Osteoblast (primary cell): ENCODE measurements at places on chromosomes 3 and 15. TPM values are rescaled to one million over a fixed set of nuclear protein-coding genes. Genes with fewer than 3 reads are reported as not detected.

- DNase-seq: peak; percentile 80
Measured at GRCh38 chr15:31387479-31388118, 61.0 kb downstream of the KLF13 start.

DNA sequence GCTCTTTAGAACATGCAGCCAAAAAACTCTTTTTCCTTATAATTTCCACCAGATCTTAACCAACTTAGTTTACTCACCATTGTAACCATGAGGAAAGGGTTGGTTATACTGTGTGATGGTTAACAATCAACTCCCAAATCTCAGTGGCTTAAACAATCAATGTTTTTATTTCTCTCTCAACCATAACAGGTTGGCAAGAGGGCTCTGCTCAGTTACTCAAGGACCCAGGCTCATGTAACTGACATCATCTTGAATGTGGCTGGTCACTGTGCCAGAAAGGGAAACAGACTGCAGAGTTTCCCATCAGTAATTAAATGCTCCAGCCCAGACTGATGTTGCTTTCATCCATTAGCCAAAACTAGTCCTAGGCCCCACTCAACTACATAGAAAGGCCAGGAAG is 69.0 kb downstream of the ANKRD28 start:
- DNase-seq: no peak

- no peak for DNase-seq
Measured at GRCh38 chr3:170651260-170651845, 65.5 kb upstream of the SLC7A14 start.

DNA sequence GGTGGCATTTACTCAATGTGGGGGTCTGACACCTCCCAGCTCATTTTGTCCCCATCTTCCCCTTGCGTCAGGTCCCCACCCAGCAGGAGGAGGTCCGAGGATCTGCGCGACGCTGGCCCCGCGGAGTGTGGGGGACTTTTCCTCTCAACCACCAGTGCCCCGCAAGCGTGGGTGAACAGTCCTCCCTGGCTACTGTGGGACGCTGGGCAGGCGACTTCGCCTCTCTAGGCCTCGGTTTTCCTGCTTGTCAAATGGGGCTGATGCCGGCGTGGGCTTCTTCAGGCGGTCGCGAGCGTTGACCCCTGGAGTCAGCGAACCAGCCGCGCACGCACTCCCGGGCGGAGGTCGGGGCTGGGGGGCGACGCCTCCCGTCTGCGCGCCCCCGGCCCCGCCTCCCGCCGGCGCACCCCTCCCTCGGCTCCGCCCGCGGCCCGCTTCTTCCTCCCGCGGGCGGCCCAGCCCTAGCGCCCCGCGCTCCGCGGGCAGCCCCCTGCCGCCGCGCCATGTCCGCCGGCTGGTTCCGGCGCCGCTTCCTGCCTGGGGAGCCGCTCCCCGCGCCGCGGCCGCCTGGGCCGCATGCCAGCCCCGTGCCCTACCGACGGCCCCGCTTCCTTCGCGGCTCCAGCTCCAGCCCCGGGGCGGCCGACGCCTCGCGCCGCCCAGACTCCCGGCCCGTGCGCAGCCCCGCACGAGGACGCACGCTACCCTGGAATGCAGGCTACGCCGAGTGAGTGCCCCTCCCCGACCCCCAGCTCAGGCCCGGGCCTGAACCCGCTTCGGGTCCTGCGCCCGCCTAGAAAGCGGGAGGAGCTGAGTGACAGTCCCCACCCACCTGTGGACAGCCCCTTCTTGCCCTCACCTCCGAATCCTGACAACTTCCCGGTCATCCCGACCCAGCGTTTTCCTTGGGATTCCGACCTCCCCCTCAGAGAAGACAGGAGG is at the start of gene PPM1M:
Gene PPM1M, plus strand, starts transcription at position 438 of the 942 bp plus-strand sequence. Its CDS starts 66 bp downstream, at position 504.
- DNase-seq: peak; percentile 98

DNA sequence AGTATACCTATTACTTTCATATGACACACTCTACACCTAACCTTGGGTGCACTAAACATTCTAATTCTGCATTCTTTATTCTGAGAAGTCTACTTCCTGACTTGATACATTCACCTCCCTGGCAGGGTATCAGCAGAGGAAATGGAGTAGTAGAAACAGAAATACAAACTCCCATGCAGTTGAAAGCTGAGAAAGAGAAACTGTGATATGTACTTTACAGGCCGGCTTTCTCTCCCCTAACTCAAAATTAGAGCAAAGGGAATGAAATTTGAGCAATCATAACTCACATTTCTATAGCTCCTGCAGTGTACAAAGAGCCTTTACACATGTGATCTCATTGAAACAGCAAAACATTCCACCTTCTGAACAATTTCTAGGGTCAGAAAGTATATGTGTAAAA is 135.5 kb upstream of the COL8A1 start:
- no peak for DNase-seq

DNA sequence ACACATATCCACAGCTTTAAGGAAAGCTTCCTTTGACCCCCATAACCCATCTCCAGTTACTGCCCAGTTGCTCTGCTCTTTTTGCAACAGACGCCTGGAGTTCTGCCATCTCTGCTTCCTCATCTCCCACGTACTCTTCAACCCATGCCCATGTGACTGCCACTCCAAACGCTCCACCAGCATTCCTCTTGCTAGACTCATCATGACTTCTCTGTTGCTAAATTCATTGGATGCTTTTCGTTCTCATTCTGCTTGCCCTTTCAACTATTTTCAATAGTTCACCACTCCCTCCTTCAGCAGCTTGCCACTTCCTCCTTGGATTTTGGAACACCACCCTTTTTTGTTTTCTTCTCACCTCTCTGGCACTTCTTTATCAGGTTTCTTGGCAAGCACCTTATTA is 2.7 kb upstream of the KNSTRN start:
- peak; percentile 98 for DNase-seq

GRCh38 chr3:127994011-127994410 is 58.2 kb upstream of the SEC61A1 start:
- no peak for DNase-seq

GRCh38 chr15:99635145-99635544 is 69.4 kb downstream of the MEF2A start:
- DNase-seq: no peak

- no peak for DNase-seq
Measured at GRCh38 chr3:59877263-59878037, 827.6 kb upstream of the CFAP20DC start.

- DNase-seq: no peak
Measured at GRCh38 chr15:81011593-81011992, 10.9 kb downstream of the TLNRD1 start.

GRCh38 chr3:55885721-55886120 is 398.6 kb upstream of the WNT5A start:
- no peak for DNase-seq

- DNase-seq: no peak
Measured at GRCh38 chr3:138829886-138830510, 4.7 kb downstream of the PIK3CB start.

- DNase-seq: peak; percentile 92
Measured at GRCh38 chr3:136195258-136196063, 674 bp downstream of the MSL2 start.

- DNase-seq: no peak
Measured at GRCh38 chr15:84003791-84004503, 231.6 kb upstream of the GOLGA6L4 start.

- no peak for DNase-seq
Measured at GRCh38 chr3:179081885-179082284, 10.3 kb upstream of the ZMAT3 start.

- DNase-seq: no peak
Measured at GRCh38 chr15:35491999-35492398, 54.0 kb downstream of the DPH6 start.

DNA sequence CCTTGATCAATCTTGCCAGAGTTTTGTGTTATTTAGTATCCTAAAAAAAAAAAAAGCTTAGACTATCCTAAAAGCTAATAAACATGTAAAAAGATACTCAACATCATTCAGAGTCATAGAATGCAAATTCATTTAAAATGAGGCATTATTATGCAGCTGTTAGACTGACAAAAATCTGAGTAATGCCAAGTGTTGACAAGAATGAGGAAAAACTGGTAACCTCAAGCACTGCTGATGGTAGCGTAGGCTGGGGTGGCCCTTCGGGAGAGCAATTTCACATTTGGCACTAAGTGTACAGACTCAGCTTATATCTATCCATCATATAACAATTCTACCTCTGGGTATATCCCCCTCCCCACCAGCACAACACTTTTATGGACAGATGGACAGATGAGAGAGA is 280.4 kb downstream of the RAP2B start:
- DNase-seq: no peak

GRCh38 chr3:128197855-128198254 is 44.6 kb downstream of the EEFSEC start:
- DNase-seq: no peak

DNA sequence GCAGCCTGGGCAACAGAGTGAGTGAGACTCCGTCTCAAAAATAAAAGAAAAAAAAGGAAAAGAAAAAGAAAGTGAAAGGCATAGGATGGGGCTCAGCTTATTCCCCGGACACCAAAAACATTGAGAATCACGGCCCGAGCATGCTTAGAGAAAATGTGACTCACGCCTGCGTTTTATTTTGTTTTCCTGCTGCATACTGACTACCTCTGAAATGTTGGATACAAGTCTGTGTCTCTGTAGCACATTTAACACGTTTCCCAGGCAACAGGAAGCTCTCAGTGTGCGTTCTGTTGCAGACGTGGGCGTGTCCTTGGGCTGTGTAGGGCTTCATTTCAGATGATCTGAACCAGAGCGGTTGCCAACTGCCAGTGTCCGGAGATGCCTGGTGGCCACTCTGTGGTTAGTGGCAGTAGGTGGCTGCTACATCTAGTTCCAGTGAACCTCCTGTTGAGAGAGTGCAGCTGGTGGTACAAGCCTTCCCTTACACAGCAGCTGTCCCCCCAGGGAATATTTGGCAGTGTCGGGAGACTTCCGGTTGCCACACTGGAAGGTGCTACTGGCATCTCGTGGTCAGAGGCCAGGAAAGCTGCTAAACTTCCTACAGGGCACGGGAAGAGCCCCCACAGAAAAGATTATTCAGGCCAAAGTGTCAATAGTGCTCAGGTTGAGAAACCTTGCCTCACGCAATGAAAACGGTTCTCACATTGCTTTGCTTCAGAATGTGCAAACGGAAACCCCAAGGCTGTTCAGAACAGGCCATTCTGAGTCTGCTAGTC is 3.0 kb downstream of the SLC51A start:
- DNase-seq: peak; percentile 97

- peak; percentile 93 for DNase-seq
Measured at GRCh38 chr3:170037463-170038433, at the start of gene GPR160. Gene GPR160, plus strand, starts transcription at chr3:170037995. Its CDS starts 45,978 bp downstream, at chr3:170083973.

DNA sequence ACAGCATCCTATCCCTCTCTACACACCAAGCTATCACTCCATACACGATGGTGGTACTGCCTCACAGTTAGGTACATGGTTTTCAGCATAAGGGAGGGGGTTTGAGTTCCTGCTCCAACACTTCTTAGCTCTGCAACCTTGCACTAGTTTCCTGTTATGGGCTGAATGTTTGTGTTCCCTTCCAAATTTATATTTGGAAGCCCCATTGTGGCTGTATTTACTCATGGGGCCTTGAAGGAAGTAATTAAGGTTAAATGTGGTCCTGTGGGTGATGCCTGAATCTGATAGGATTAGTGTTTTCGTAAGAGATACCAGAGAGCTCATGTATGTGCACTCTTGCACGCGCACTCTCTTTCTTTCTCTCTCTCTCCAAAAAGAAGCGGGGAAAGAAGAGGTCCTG is 259.4 kb downstream of the RORA start:
- DNase-seq: no peak

- DNase-seq: no peak
Measured at GRCh38 chr15:64845183-64845611, 3.5 kb downstream of the PLEKHO2 start.

DNA sequence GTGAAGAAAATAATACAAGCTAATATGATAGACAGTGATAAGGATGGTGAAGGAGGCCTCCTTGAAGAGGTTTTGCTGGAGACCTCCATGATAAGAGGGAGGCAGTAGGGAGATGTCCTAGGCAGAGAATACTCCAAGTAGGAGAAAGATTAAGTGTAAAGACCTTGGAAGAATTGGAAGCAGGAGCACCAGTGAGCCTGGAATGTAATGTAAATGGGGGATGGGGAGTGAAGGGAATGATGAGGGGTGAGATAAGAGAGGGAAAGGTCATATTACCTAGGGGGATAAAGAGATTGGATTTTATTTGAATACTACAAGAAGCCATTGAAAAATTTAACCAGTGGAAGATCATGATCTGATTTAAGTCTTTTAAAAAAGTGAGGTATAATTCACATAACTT is 41.7 kb upstream of the ARL14 start:
- no peak for DNase-seq

GRCh38 chr15:41989573-41990242 is 17.4 kb upstream of the EHD4 start:
- DNase-seq: peak; percentile 98

- DNase-seq: no peak
Measured at GRCh38 chr3:132317229-132317948, at the start of gene ACP3. Gene ACP3, plus strand, starts transcription at chr3:132317407. Its CDS starts 50 bp downstream, at chr3:132317457.

DNA sequence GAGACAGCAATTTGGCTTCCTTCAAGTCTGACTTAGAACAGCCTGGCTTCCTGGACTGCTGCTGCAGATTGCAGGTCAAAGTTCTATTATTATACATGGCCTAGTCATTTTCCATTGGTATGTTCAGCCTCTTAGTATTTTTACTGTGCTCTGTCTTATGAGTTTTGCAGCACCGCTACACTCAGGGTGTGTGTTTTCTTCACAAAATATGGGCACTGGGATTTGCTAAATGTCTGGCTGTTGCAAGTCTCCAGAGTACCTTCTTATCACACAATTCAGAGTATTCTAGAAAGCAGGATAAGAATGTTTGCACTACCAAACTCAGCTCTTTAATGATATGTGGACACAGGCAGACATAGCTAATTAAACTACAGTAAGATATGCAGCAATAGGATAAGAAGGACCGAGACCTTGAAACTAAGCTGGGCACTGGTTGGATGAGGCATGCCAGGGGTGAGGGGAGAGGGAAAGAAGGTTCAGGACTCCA is 203.0 kb upstream of the PDZRN3 start:
- peak; percentile 9 for DNase-seq

GRCh38 chr3:101847328-101847727 is 2.0 kb upstream of the NFKBIZ start:
- DNase-seq: no peak

- peak; percentile 81 for DNase-seq
Measured at GRCh38 chr3:192570821-192571791, 156.2 kb downstream of the FGF12 start.

DNA sequence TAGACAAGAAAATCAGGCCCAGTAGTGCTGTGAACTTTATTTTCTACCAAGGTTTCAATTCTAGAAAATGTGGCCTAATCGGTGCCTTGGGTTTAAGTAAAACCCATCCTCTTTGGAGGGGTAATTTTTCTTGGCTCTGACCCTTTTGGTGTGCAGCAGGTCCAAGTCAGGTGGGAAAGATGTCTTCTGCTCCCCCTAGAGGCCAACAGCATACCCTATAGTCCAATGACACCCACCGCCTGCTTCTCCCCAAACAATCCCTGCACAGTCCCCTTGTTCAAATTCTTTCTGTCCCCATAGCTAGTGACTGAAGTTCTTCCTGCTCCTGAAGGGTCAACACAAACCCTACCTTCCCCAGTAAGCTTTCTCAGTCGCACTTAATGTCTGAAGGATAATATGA is 261.8 kb upstream of the GOLGA6L4 start:
- DNase-seq: no peak

- no peak for DNase-seq
Measured at GRCh38 chr15:59636184-59636583, 21.1 kb downstream of the GTF2A2 start.

GOLGA6L7 gene
- total RNA-seq: not detected in 2 replicates

SLC6A20 gene
- total RNA-seq: not detected in 2 replicates

ILDR1 gene
- not detected in 2 replicates for total RNA-seq

P2RY14 gene
- total RNA-seq: not detected in 2 replicates

STRIT1 gene
- total RNA-seq: not detected in 2 replicates

PTPRG gene
- 148 TPM in 2 replicates for total RNA-seq

SPINK8 gene
- not detected in 2 replicates for total RNA-seq

IL17RE gene
- total RNA-seq: 0.29 and 0.72 TPM in 2 replicates

STAB1 gene
- 0.59 and 1.1 TPM in 2 replicates for total RNA-seq

PRKCD gene
- total RNA-seq: 1.8 and 2.2 TPM in 2 replicates

SERPINI1 gene
- total RNA-seq: 1.4 and 2.7 TPM in 2 replicates

HDGFL3 gene
- total RNA-seq: 27.5 and 42.4 TPM in 2 replicates

UBE2E2 gene
- 49.6 and 59.2 TPM in 2 replicates for total RNA-seq
